ENCODE measurements at places on chromosomes 7 and 10. TPM values are rescaled to one million over a fixed set of nuclear protein-coding genes. Genes with fewer than 3 reads are reported as not detected.
A peak's percentile ranks its signal among the peaks of the same experiment; 100 is the strongest.

- no peaks in the 10 kb centered on the region for H3K4me1 ChIP-seq
- H3K27me3 ChIP-seq: peaks cover 21% of the 10 kb centered on the region
- H3K36me3 ChIP-seq: no peaks in the 10 kb centered on the region
- H3K4me3 ChIP-seq: no peak overlapping the region
- no peak for DNase-seq
Observed at GRCh38 chr7:28988091-28988490, 30.0 kb upstream of the TRIL start.

Gene ATP6V0A4
- total RNA-seq: not detected

GRCh38 chr7:88789480-88790064 is 6.0 kb downstream of the TEX47 start:
- no peaks in the 10 kb centered on the region for H3K4me1 ChIP-seq
- H3K27me3 ChIP-seq: no peaks in the 10 kb centered on the region
- no peak overlapping the region for H3K4me3 ChIP-seq
- no peaks in the 10 kb centered on the region for H3K36me3 ChIP-seq

- peaks cover 31% of the 10 kb centered on the region for H3K27me3 ChIP-seq
- DNase-seq: no peak
- H3K36me3 ChIP-seq: no peaks in the 10 kb centered on the region
- peak overlapping the region; percentile 47 for H3K27ac ChIP-seq
Observed at GRCh38 chr10:73932620-73933112, 21.7 kb downstream of the PLAU start.

- H3K27ac ChIP-seq: no peak overlapping the region
- H3K36me3 ChIP-seq: peaks cover 52% of the 10 kb centered on the region
- H3K4me3 ChIP-seq: no peak overlapping the region
- DNase-seq: no peak
- H3K27me3 ChIP-seq: no peaks in the 10 kb centered on the region
Observed at GRCh38 chr7:7207876-7208275, 25.5 kb downstream of the C1GALT1 start.

Gene MUC12
- 0.66 TPM for total RNA-seq

GRCh38 chr10:692682-693351 is 3.3 kb upstream of the DIP2C start:
- H3K27me3 ChIP-seq: peaks cover 54% of the 10 kb centered on the region
- no peak overlapping the region for H3K27ac ChIP-seq
- no peaks in the 10 kb centered on the region for H3K36me3 ChIP-seq
- H3K4me3 ChIP-seq: no peak overlapping the region

Gene FAM170B
- not detected for total RNA-seq

DNA sequence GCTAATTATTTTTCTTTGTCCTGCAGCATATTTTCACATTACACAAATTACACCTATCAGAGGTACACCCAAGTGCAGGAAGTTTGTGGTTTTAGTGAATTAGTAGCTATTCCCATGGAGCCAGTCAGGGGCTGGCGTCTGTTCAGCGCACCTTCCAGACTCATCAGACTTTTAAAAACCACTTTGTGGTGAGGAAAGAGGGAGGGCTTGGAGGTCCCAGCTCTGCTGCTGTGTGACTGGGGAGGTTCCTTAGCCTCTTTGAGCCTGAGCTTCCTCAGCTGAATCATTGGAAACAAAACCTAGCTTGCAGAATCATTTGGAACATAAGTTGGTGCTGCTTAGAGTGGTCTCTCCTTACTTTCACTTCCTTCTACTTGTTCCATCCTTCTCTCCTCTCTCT is 175.4 kb downstream of the SORCS3 start:
- H3K27me3 ChIP-seq: peaks cover 4% of the 10 kb centered on the region
- no peak overlapping the region for H3K27ac ChIP-seq
- no peak for DNase-seq

GRCh38 chr10:116287906-116288501 is 15.0 kb upstream of the GFRA1 start:
- no peaks in the 10 kb centered on the region for H3K36me3 ChIP-seq
- peaks cover 24% of the 10 kb centered on the region for H3K27me3 ChIP-seq
- no peak overlapping the region for H3K27ac ChIP-seq
- DNase-seq: no peak
- no peak overlapping the region for H3K4me3 ChIP-seq

Gene AKR1E2
- 5.6 TPM for total RNA-seq

Gene MARVELD1
- 4.1 TPM for total RNA-seq
